AG20443 (cell line): ENCODE measurements at places on chromosomes 6 and 20.

- DNase-seq = no peak
These were observed 50.8 kb downstream of the PACRG start for GRCh38 chr6:162778603-162779002.

DNA sequence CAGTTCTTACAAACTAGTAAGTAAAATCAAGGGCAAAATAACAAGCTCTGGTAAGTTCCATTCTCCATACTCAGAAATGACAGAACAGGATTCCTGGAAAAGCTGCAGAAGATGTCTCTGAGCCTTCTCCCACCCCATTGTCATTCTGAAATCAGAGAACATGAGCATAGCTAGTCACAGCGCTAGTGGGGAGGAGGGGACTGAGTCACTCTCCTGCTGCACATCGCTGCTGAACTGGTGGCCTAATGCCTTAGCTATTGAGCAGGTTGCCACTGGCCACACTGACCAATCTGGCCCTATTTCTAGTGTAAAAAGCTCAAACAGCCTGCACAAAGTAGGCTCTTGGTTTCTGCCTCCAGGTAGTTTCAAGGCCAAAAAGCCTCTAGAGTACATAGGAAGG, 26.1 kb upstream of the RIPPLY2 start:
- DNase-seq = peak; percentile 20

- DNase-seq = no peak
These were observed 48.0 kb downstream of the CDC5L start for GRCh38 chr6:44435500-44435899.

GRCh38 chr6:44508646-44509045, 121.1 kb downstream of the CDC5L start:
- peak; percentile 55 for DNase-seq

GRCh38 chr6:138864343-138864890, 68.5 kb downstream of the ECT2L start:
- no peak for DNase-seq

- DNase-seq = peak; percentile 56
These were observed 49.3 kb upstream of the SCAF8 start for GRCh38 chr6:154683756-154684523.

DNA sequence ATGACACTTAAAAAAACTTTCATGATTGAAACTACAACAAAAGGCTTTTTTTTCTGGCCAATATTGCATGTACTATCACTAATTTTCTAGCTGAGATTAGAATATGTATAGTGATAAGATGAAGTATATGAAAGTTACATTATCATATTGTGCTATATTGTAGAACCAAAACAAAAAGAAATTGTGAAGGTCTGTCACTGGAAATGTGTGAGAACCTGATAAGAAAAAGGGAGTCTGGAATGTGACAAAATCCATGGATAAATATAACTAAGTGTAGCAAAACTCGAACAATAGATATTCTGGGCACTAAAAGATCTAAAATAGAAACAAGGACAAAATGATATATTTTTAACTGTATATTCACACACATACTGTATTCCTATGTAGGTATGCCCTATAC, 36.7 kb upstream of the FAM135A start:
- no peak for DNase-seq

DNA sequence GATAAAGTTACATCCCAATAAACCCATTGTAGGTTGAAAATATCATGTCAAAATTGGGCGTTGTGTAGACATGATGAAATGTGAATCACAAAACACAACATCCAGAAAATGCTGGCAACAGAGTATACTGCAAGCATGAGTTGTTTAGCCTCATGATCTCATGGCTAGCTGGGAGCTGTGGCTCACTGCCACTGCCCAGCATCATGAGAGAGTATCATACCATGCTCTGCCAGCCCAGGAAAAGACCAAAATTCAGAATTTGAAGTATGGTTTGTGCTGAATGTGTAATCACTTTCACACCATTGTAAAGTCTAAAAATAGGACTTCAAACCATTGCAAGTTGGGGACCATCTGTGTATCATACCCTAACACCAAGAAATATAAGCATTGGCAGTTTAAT, 45.2 kb upstream of the SMAP1 start:
- DNase-seq = no peak

- no peak for DNase-seq
These were observed 87.0 kb upstream of the B3GAT2 start for GRCh38 chr6:71043902-71044301.

- no peak for DNase-seq
These were observed 43.4 kb downstream of the SLC22A3 start for GRCh38 chr6:160391419-160392116.

DNA sequence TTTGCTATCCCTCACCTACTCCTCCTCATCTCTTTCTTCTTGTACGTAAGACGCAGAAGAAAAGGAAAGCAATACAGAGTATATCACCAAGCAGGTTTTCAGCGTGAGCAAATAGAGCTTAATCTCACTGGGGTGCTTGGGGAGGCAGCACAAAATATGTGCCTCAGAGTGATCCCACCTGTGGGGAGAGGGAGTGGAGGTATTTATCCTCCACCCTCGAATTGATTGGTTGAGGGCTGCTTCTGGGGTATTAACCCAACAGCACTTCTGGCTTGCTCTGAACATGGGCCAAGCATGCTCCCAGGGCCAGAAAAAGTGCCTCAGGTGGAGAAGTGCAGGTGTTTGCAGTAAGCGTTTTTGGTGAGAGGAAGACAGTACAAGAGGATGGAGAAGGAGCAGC, 78.5 kb upstream of the EYA2 start:
- no peak for DNase-seq

DNA sequence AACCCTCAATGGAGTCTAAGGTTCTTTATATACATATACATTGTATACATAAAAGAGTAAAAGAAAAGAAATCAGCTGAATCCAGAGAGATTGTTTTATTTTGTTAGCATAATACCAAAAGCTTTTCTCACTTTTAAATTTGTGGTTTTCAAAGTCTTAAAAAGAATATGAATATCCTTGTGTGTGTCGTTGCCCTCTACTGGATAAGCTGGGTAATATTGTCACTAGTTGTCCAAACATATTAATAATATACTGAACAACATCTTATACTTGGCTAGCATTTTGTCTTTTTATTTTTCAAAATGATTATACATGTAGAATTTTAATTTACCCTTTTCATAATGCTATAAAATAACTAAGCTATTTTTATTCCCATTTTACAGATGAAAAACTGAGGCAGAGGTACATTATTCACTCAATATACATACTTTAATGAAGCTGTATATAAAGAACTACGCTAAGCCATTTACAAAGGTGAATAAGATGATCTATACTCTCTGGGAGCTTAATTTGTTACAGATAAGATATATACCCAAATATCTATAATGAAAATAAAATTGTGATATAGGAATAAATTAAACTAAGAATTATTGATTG, 531.7 kb downstream of the TFAP2B start:
- DNase-seq = peak; percentile 9

DNA sequence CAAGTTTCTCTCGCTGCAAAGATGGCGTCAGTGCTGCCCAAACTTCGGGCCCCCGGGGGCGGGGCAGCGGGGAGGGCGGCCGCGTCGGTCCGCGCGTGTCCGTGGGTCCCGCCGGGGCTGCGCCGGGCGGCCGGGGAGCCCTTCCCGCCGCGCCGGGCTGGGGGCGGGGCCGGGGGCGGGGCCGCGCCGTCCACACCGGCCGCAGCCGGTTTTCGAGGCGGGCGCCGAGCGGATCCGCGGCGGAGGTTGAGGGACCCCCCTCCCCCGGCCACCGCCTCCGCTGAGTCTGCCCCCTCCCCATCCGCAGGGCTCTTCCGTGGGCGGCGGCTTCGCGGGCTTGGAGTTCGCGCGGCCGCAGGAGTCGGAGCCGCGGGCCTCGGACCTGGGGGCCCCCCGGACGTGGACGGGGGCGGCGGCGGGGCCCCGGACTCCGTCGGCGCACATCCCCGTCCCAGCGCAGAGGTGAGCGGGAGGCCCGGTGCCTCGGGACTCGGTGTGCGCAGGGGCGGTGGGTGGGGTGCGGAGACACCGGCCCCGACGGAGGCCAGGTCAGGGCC, 572 bp downstream of the SLC2A4RG start:
- peak; percentile 87 for DNase-seq

- DNase-seq = peak; percentile 55
These were observed 8.4 kb downstream of the PTGIS start for GRCh38 chr20:49559411-49560081.

DNA sequence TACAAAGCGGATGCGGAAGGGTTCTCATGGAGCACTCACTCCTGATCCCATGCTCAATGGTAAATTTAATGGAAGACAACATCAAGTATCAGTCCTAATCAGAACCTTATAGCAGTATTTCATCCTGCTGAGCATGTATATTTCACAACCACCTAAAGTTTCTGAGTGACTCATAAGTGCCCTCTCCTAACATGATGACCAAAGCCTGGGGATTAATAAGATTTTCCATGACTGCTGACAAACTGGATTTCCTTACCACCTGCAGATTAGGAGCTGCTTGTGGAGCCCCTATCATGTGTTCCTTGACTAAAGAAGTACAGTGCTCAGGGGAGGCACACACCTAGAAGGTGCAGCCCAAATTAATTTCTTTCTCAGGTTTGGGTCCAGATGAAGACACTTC, 112.8 kb downstream of the INSM1 start:
- peak; percentile 71 for DNase-seq

DNA sequence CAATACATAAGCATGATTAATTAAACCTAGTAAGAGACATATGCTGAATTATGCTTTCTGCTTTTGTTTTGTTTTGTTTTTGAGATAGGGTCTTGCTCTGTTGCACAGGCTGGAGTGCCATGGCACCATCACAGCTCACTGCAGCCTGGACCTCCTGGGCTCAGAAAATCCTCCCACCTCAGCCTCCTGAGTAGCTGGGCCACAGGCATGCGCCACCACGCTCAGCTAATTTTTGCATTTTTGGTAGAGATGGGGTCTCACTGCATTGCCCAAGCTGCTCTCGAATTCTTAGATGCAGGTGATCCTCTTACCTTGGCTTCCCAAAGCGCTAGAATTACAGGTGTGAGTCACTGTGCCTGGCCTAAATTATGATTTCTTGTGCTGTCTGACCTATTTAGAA, 3.8 kb downstream of the XPO5 start:
- DNase-seq = no peak

- peak; percentile 47 for DNase-seq
These were observed 96.5 kb downstream of the ALDH8A1 start for GRCh38 chr6:134853111-134854055.

GRCh38 chr6:150651808-150652470, 52.3 kb downstream of the PLEKHG1 start:
- DNase-seq = no peak

DNA sequence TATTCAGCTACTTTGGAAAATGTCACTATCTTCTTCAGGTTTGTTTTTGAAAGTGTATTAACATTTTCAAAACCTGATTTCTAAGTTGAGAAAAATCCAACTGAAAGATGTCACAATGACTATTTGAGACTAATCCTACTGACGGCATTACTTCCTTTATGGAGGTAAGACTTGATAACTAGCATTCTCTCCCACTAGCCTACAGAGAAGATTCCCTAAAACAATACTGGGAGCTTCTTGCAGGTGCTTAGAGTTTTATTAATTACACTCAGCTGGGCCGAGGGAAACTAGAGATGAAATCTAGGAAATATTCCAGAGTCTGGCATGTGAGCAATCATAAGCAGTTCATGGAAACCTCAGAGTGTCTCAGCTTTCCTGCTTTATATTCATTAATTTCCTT, 114.0 kb downstream of the LCA5 start:
- DNase-seq = no peak

- peak; percentile 83 for DNase-seq
These were observed 135.0 kb upstream of the MAN1A1 start for GRCh38 chr6:119484598-119484997.

- DNase-seq = peak; percentile 45
These were observed 744 bp upstream of the FOXO3 start for GRCh38 chr6:108559884-108560462.

- peak; percentile 60 for DNase-seq
These were observed 43.8 kb upstream of the DYNLRB1 start for GRCh38 chr20:34472246-34472925.

DNA sequence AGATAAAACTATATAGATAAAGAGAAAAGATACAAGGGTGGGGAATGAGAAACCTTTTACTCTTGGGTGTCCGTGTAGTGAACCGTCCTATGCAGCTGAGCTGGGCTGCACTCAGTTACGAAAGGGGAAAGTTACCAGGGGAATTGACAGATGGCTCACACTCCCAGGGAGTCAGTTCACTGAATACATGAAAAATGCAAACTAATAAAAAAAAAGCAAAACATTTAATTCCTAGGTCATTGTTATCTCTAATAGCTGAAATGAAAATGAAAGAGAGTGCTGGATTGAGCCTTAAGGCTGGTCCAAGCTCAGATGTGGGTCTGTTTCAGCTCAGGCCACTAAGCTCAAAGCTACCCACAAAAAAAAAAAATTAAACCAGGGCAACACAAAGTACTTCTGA, 138.0 kb downstream of the THBS2 start:
- DNase-seq = no peak

DNA sequence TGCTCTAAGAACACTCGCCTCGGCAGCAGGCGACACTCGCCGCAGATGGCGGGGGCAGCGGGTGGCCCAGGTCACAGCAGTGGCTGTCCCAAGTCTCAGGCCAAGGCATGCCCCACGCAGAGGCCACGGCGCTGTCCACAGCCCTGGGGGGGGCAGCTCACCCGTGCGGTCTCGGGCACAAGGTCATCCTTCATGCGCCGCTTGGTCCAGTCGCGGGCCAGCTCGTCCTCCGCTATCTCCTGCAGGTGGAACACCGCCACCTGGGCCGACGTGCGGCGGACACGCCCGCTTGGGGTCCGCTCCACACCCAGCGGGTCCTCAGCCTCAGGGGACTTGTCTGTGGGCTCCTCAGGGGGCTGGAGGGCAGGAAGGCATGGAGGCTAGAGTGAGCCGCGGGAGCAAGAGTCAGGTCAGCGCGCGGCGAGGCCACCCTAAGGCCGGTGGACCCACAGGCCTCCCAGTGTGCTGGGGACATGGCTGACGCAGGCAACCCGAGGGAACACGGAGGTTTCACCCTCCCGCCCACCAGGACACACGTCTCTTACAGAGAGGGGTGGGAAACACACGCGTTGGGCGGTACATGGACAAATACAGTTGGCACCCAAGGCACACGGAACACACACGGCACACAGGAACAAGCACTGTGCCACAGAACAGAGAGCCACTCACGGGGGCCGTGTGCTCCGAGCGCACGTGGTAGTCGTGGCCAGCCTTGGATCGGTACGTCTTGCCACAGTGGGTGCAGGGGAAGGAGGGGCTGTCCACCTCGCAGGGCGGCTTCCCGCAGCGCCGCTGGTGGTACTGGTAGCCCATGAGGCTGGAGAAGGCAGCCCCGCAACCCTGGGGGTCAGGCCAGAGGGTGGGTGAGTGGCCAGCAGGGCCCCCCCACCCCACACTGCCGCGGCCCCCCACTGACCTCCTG, 6.5 kb upstream of the UCKL1 start:
- no peak for DNase-seq
